ENCODE measurements at places on chromosomes 11 and 22.

DNA sequence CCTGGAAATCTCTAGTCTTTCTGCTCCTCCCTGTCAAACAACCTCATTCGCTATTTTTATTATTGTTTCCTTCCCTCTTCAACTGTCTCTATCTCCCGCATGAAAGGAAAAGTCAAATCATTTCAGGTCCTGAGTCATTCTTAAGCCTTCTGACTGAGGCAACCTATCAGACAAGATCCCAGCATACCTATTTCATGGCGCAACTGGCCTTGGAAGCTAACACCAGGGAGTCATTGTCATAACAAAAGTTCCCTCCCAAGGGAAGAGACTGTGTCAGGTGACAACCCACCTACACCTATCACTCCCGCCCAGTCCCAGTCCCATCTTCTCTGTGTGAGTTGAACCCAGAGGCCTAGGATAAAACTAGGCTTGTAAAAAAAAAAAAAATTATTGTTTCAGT, 10.2 kb upstream of the ARHGAP42 start:
- no peak for DNase-seq

GRCh38 chr11:31417357-31417756, 47.7 kb downstream of the DNAJC24 start:
- DNase-seq: no peak

DNA sequence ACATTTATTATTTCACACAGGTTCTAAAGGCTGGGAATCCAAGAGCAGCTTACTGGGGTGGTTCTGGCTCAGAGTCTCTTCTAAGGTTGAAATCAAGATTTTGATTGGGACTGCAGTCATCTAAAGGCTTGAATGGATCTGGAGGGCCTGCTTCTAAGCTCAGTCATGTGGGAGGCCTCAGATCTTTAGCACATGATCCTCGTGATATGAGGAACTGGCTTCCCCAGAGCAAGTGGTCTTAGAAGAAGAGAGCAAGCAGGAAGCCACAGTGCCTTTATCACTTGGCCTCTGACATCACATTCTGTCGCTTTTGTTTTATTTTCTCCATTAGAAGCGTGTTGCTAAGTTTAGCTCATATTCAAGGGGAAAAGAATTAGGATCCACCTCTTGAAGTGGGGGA, 88.9 kb downstream of the ARFGAP2 start:
- peak; percentile 65 for DNase-seq

DNA sequence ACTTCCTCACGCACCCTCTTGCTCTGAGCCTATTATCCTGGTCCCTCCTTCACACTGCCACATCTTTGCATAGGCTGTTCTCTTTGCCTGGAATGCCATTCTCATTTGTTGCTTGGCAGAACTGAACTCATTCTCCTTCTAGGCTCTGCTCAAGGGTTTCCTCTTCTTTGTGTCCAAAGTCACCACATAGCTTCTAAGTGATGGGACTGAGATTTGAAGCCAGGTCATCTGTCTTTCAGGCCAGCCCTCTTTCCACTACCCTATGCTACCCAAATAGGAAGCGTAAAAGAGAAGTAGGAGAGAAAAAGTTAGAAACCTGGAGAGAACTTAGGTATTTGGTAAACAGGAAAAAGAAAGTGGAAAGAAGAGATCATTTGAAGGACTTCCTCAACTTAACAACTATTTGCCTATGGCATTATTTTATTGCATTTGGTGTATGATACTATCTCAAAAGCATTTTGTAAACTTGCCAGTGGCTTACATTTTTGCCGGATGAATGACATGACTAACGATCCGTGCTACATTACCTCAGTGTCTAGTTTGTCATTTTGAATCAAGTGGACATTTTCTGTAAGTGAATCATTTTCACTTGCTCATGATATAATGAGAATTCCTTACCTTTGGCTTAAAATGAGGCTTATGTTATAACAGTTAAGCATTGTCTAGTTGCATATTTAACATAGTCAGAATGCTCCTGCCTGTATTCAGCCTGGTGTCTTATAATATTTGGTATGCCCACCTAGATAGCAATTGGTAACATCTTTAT, 18.5 kb downstream of the NF2 start:
- DNase-seq: peak; percentile 39

DNA sequence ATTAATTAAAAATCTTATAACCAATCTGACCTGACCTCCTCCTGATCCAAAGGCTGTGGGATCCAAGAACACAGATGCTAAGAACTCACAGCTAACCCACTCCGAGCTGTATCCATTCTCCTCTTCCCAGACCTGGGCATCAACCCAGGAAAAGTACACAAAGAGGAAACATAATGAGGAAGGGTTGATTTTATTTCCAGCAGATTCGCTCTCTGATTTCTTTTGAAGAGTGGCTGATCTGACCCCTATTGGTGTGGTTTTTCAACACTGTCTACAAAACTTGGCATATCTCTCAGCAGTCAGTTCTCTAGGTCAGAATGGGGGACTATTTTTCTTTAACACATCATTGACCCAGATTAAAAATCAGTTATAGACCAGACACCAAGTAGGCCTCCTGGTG, 201.9 kb upstream of the UBASH3B start:
- DNase-seq: no peak

GRCh38 chr11:48172818-48173609, 43.6 kb upstream of the OR4B1 start:
- DNase-seq: peak; percentile 35
